ENCODE measurements at places on chromosomes 6 and 20.

DNA sequence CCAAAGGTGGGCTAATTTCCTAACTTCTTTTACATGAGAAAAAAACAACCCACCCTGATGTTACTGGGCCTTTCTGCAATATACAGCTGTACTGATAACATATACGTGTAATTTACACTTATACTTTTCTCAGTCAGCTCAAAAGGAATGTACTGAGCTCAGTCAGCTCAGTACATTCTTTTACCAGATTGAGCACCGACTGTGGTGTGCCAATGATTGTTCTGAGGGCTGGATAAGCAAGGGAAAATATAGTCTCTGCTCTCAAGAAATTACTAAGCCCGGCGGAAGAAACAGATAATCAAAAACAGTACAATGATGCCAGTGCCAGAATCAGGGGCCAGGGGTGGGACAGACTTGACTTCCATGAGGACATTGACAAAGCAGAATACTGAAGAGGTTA, 10.0 kb upstream of the BLOC1S5 start:
- no peak for DNase-seq

- DNase-seq = no peak
Observed at GRCh38 chr6:120077489-120077888, 727.9 kb upstream of the MAN1A1 start.

DNA sequence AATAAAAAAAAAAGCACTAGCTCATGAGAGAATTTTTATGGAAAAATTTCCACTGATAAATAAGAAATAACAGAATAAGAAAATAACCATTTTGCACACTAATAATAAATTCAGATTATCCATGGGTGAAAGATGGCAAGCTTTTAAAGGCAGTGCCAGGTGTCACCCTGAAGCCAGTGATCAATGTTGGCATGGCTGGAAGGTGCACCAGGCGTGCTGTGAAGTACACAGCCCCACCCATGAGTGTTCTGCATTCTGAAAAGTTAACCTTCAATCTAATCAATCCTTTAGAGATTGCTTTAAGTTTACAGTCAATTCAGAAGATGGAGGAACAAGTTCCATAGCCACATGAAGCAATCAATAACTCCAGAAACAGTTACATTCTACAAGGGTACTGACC, 284.4 kb downstream of the C6orf118 start:
- DNase-seq = no peak

DNA sequence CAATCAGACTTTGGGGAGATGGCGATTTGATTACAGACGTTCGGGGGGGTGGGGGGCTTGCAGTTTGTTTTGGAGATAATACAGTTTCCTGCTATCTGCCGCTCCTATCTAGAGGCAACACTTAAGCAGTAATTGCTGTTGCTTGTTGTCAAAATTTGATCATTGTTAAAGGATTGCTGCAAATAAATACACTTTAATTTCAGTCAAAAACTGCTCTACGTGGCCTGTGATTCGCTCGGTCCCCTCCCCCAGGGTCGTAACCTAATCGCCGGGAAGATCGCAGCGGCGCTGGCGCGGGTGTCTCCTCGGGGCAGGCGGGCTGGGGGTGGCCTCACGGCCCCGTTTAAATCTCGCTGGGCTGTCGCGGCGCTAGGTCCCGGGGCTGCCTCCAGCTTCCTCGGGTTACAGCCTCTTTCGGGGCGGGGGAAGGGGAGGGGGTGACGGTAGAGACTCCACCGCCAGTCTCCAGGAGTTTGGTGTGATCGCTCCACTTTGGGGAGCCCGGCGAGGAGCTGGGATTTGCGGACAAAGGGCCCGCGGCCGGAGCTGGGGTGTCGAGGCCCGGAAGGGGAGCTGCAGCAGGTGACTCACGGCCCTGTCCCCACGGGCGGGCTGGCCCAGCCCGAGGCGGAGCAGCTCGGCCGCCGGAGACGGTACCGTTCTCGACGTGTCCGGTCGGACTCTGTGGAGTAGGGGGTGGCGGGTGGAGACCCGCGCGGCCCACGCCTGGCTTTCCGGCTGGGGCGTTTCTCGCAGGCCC, 4.2 kb downstream of the FOXC1 start:
- DNase-seq = no peak
